Activated CD8-positive, alpha-beta memory T cell treated with anti-CD3 and anti-CD28 coated beads for 24 hours (primary cell): ENCODE measurements at places on chromosomes 12 and 14.

- no peak for DNase-seq
Measured at GRCh38 chr12:6824901-6825381, 3.3 kb upstream of the P3H3 start.

DNA sequence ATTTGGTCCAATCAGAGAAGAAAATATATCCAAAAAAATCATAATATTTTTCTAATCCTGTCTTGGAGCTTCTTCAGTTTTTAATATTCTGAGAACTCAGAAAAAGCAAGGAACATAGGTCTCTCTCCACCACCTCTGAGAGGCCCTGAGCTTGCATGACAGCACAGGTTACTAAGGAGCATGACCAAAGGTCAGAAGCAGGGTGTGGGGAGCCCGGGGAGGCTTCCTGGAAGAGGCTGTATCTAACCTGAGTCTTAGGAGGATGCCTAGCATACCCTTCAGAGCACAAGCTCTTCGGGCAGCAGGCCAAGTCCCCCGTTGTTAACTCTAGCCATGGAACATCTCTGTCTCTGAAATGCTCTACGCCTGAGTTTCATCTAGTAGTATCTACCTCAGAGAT is 15.7 kb upstream of the STON2 start:
- DNase-seq = no peak

GRCh38 chr12:25189656-25190055 is 5.3 kb downstream of the DNAI7 start:
- no peak for DNase-seq

DNA sequence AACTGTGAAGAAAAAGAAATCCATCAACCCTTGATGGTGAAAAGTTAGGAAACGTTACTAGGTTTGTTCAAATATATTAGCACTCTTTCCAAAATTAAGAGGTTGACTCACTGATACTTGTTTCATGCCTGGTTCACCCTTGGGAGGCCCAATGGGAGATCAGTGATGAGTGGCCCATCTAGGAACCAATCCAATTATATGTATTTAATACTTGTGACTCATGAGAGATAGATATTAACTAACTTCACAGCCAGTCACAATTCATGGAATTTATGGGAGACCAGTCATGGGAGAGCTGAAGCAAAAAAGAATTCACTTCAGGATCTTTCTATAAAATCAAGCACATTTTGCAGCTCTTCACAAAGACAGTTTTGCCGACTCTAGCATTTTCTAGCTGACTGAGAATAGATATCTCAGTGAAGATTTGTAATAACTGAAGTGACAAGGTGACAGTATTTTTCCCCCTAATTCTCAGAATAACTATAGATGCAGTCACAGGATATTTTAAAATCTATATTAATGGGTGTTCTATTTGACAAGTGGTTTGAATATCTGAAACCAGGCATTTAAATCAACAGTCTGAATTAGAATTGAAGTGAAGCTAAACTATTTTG is 230.2 kb downstream of the EPS8 start:
- DNase-seq = no peak

DNA sequence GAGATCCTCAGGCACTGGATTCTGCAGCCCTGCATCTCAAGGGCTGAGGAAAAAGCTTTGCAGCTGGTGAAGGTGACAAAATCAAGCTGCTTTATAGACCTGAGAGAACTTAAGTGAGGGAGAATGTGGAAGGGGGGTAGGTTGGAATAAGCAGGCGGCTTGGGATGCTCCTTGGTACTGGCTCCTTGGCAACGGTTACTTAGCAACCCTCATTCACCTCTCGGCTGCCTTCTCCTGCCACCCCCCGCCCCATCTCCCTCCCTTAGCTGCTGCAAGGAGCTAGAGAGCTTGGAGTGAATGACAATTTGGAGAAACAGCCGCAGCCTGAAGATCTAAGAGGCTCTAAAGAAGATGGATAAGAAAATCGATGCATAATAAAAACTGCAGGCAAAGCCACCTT is 44.1 kb upstream of the CISTR start:
- no peak for DNase-seq

GRCh38 chr12:109861689-109862314 is 18.5 kb downstream of the GLTP start:
- DNase-seq = no peak

DNA sequence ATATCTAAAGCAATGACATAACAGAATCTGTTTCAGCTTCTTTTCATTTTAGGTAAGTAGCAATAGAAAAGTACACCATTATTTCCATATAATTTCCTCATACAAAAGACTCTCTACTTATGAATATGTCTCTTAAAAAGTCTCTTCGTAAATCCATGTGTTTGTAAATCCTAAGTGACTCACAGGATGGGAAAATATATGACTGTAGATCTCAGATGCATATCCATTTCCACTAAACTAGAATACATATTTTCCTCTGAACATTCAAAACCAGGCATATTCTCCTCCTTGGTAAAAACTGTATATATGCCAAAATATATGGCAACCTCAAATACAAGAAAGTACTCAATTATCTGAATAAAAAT is 93.6 kb downstream of the TXNDC16 start:
- no peak for DNase-seq

GRCh38 chr14:35973770-35974169 is 147.6 kb downstream of the BRMS1L start:
- no peak for DNase-seq

DNA sequence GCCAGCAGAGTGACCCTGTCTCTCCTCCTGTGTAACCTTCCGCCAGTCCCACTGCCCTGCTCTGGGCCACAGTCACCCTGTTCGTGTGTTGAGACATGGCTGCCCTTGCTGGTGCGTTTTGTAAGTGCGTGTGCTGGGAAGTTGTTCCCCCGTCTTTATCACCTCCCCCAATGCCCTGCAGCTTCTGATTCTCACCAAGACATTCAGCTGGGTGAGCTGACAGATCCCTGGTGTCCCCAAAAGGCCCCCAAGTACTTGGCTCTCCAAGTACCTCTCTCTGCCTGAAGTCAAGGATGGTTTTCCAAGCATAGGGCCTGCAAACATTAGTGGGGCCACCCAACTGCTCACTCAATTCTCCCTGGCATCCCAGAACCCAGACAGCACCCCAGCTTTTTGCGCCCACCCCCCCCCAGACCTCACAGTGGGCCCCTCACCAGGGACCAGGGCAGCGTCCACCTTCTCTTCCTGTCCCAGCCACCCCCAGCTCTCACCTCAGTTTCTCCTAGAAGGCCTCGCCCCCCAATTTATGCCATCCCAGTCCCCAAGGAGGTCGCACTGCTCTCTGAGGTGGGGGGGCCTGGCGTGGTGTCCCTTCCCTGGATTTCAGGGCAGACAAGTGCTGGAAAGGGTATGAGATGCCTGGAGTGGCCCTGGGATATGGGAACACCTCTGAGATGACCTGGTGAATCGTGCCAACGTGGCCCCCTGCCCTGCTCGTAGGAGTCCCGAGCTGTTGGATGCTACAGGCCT is 51.8 kb upstream of the EML1 start:
- DNase-seq = no peak

DNA sequence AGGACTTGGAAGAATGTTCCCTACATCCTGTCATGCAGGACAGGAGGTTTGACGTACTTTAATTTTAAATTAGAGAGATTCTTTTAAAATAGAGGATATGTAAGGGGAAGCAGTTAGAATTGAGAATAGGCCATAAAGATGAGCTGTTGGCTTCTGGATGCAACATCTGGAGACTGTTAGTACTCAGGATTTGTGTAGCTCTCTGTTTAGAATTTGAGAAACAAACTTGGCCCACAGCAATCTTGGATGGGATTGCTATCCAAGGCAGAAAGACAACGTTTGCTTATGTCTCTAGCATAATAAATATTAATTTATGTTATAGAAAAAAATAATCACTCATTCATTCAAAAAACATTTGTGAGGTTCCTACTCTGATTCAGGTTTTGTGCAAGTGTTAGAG is 398.4 kb upstream of the NOVA1 start:
- DNase-seq = no peak

DNA sequence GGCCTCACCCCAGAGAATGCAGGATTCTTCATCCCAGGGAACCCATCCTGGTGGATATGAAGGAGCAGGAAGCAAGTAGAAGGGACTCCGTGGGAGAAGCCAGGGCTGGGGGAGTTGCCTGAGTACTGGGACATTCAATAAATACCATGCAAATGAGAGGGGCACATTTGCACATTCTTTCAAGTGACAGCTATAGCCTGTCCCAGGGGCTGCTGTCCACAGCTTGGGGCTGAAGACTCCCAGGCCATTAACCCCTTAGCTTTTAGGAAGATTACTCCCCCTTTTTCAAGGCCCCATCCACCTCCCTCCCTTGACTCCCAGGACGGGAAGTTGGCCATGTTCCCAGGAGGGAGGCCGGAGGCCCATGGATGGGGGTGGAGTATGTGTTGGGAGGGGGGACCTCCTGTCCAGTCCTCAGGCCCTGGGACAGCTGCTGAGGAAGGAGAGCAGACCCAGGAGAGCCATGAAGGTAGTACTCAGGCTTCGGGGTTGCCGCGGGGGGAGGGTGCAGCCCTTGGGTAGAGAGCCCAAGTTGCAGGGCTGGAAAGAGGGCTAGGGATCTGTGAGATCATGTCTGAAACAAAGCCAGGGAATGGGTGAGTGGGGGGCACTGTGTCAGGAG is 974 bp upstream of the TNS2 start:
- DNase-seq = no peak

GRCh38 chr12:22971701-22972191 is 346.8 kb downstream of the ETNK1 start:
- DNase-seq = no peak

DNA sequence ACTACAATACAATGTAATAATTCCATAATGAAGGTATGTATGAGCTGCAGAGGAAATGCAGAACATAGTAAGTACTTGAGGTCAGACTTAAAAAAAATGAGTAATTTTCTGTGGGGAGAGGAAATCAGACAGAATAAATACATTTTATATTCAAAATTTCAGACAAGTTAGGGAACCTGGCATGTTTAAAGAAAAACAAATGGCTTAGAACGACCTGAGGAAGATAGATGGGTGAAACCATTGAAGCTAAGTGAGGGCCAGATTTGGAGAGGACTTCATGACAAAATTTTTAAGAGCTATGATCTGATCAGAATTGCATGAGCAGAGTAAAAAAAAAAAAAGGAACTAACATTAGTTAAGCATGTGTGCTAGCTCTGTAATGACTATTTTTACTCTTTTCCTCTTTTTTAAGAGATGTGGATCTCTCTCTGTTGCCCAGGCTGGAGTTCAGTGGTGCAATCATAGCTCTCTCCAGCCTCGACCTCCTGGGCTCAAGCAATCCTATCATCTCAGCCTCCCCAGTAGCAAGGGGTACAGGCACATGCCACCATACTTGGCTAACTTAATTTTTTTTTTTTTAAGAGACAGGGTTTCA is 157.6 kb upstream of the PDE3A start:
- DNase-seq = no peak

DNA sequence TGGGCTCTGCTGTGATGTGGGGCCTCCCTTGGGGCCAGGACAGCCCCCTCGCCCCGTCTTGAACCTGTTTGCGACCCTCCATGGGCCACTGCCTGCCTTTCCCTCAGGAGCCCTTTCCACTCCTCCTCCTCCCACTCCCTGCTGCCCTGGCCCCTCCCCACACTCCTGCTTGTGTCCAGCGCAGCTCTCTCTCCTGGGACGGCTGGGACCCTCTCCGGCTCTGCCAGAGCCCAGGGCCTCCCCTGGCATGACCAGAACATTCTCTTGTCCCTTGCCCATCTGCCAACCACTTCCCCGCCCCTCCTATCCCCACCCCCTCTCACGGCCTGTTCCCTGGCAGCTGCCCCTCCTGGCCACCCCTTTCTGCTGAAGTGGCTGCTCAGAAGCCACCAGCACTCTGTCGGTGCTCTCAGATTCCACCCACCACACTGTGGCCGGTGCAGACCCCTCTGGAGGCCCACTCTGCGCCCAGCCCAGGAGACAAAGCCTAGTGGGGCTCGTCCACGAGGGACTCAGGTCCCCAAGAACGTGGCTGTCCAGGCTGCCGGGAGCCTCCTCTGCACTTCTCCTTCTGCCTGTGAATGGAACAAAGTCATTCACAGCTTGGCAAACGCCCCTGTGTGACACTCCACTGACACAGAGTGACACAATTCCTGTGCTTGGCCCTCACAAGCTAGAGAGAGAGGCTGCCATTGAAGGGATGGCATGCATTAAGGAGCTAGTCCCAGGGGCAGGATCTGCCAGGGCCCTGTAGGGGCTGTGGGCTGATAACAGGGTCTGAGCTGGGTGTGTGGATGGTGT is 1.4 kb downstream of the ASPG start:
- DNase-seq = no peak

- no peak for DNase-seq
Measured at GRCh38 chr14:63297372-63298063, 21.2 kb downstream of the GPHB5 start.

DNA sequence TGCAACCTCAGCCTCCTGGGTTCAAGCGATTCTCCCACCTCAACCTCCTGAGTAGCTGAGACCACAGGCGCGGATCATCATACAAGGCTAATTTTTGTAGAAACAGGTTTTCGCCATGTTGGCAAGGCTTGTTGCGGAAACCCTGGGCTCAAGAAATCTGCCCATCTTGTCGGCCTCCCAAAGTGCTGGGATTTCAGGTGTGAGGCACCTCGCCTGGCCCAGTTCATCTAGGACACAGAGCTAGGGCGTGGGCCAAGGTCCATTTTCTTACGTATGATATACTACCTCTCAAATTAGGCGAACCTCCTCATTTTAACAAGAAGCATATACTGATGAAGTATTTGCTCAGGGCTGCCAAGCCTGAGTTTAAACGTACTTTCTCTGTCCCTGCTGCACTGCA is 2.1 kb downstream of the RPS29 start:
- DNase-seq = peak; percentile 59

DNA sequence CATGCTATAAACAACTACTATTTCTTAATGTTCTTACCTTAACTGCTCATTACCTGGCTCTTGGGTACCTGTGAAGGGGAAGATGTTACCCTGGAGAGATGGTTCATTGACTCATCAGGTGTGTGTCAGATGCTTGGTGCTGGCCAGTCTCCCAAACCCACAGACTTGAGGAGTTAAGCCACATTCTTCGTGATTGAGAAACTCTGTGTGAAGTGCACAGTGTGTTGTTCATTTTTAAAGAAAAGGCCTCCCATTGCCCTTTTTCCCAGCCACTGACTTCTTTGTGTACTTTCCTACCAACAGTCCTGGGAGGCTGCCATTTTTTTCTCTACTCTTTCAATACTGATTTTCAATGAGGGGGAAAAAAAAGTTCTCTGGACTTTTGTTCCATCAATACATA is 3.2 kb downstream of the MGST1 start:
- no peak for DNase-seq

- DNase-seq = no peak
Measured at GRCh38 chr14:76922584-76922983, 96.4 kb downstream of the LRRC74A start.

GRCh38 chr12:16037533-16037932 is 126.4 kb downstream of the DERA start:
- DNase-seq = no peak

DNA sequence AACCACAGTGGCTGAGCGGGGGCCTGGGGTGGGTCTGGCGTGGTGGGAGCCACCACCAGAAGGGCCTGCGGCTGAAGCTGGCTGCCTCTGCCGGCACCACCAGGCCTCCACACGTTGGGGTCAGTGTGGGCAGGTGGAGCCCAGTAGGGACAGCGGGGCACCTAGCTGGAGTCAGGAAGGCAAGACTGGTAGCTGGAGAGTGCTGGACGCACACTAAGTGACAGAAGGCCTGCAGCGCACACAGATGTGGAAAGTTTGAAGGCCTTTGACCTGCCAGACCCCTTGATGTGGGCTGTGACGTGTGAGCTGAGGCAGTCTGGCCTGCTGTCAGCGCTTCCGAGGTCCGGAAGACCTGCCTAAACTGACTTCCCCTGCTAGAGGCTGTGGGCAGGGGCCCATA is 26.3 kb downstream of the RIN3 start:
- no peak for DNase-seq

GRCh38 chr14:97312910-97313309 is 515.7 kb downstream of the VRK1 start:
- no peak for DNase-seq

- DNase-seq = no peak
Measured at GRCh38 chr12:127178052-127178451, 1088.9 kb upstream of the TMEM132C start.
